ENCODE measurements at places on chromosomes 2 and 18.

GRCh38 chr2:88950010-88950409 is 258.5 kb downstream of the RPIA start:
- no peak for DNase-seq

- no peak for DNase-seq
Measured at GRCh38 chr2:197359859-197360258, 49.3 kb upstream of the ANKRD44 start.

- DNase-seq, result no peak
Measured at GRCh38 chr2:202479610-202480009, 103.5 kb downstream of the BMPR2 start.

DNA sequence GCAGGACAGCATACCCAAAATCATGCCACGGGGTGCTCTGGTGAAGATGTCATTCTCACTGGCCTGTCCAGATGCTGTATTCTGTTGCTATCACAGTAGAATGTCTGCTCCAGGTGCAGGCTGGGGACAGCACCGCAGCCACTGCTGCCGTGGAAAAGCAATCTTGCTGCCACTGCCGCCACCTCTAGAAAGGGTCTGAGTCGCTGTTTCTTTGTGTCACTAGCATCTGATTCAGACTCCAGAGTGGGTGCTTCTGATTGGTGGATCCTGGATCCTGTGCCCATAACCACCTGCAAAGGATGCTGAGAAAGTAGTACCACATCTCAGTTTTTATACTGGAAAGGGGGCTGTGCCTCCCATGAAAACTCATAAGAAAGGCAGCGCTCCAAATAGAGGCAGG is 45.3 kb upstream of the CTLA4 start:
- no peak for DNase-seq

- no peak for DNase-seq
Measured at GRCh38 chr2:21404827-21405625, 281.3 kb downstream of the TDRD15 start.

GRCh38 chr2:64369706-64370105 is 84.3 kb upstream of the LGALSL start:
- no peak for DNase-seq

DNA sequence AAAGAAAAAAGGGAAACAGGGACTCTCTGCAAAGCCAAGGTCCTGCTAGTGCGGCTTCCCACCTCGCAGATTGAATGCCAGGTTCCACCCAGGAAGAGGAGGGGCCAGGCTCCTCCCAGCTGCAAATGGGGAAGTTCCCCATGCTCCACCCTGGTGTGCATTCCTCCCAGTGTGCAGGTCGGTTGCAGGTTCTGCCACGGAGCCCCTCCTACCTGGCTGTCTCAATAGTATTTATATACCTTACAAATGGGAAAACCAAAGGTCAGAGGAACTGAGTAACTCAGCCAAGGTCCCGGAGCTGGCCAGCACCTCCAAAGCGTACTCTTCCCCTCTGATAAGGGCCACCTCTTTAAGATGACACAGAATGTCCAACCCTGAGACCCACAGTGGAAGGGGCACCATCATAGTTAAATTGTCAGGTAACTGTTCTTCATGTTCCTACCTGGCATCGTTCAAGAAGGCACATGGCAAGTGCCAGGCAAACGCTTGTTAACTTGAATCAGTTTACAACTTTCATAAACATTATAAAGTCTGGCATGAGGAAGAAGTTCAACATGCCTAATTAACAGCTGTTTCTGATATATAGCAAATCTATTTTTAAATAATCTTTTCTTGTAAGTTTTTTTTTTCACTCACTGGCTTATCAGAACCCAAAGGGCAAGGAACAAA is 35.5 kb downstream of the POU3F3 start:
- DNase-seq, result no peak

- no peak for DNase-seq
Measured at GRCh38 chr2:100924122-100924519, 78.0 kb upstream of the RPL31 start.

DNA sequence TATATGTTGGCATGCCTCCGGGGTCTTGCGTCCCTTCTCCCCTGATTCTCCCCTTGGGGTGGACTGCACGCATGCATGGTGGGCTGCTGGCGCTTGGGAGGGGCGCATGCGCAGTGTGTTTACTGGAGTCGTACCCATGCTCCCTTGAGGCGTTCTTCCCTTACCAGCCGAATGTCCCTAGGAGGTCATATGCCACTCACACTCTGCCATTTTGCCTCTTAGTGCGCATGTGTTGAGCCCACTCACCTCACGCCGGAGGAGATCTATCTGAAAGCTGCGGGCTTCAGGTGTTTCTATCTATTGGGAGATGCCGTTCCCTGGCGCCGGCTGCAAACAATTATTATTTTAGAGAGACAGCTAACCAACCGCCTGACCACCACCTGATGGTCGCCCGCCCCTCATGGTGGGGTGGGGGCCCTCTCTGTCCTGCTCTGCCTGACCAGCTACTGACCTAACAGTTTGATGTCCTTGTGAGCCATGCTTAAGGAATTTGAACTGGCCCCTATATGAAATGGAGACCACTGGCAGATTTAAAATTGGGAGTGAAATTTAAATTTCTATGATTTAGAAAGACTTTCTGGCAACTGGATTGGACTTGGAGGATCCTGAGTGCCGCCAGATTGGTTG is 179.6 kb downstream of the RNF144A start:
- DNase-seq, result no peak

DNA sequence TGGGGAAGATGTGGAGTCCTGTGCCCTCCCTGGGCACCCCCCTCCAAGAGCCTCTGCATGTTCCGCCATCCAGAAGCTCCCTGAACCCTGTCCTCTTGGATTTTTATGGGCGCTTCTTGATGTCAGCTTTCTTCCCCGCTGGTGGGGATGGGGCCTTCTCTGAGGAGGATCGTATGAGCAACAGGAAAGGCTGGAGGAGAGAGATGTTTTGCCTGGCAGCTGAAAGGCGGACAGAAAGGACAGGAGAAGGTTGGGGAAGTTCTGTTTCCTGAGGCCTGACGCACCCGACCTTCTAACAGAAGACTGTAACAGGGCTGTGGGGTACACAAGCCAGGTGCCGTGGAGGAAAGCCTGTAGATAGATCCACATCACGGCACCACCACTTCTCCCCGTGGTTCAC is 238.8 kb downstream of the LDLRAD4 start:
- no peak for DNase-seq

GRCh38 chr2:223886726-223887125 is 49.3 kb upstream of the AP1S3 start:
- DNase-seq, result no peak

- no peak for DNase-seq
Measured at GRCh38 chr2:207935121-207935990, 90.0 kb downstream of the PLEKHM3 start.

GRCh38 chr18:37207343-37207742 is 358.3 kb downstream of the CELF4 start:
- no peak for DNase-seq

GRCh38 chr2:109188898-109189297 is 59.9 kb downstream of the SH3RF3 start:
- no peak for DNase-seq

DNA sequence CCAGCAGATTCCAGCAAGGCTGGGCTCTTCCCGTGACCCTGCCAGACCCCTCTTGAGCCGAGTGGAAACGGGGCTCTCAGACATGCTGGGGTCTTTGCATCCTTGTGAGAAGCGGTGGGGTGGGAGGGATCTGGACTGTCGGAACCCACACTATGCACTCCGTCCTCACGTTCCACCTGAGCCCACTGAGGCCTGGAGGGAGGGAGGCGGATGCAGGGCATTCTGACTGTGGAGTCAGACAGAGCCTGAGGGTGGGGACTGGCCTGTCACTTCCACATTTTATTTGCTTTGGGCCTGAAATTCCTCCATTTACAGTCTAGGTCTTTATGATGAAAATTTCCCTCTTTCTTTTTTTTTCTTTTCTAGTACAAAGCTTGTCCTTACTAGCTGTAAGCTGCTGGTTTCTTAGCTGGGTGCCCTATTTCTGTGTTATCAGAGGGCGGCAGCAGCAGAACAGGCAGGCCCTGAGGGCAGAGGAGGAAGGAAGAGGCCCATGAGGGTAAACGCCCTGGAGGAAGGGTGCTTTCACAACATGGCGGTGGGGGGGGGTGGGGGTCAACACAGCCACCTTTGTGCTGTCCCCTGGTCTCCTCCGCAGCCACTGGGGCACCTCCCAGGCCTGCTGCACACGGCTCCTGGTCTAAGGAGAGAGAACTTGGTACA is 373.5 kb upstream of the MYT1L start:
- no peak for DNase-seq

GRCh38 chr2:115169814-115170213 is 727.4 kb downstream of the DPP10 start:
- DNase-seq, result no peak

DNA sequence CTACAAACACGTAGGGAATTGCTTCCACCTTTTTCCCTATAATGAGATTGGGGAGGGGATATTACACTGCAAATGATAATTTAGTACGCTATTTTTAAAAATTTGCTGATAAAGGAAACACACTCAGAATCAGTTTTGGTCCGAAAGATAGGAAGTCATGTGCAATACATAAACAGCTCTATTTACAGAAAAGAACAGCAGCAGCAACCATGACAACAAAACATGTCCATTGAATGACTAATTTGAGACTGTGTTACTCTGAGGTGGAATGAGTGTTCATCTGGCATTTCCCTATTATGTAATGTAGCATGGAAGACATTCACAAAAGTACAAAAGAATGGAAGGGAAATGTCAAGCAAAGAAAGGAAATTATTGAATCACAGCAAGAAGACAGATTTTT is 337.2 kb downstream of the NBAS start:
- no peak for DNase-seq

- DNase-seq, result no peak
Measured at GRCh38 chr2:124623560-124623959, 598.5 kb downstream of the CNTNAP5 start.

GRCh38 chr18:5253910-5254309 is 41.6 kb downstream of the ZBTB14 start:
- no peak for DNase-seq

DNA sequence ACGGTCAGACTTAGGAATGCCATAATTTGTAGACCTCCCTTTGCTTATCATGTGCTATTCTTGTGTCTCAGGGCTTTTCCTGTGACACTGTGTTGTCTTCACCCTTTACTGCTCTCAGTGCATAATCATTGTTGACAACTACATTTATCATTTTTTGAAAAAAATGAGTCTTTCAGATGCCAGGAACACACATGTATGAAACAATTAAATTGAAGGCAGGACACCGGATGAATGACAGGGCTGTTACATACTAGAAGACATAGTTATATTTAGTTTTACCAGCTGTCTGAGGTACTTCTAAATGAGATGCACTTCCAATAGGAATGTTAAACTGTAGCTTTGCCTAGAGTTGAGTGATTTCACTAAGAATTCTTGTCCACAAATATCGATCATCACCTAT is 243.5 kb downstream of the LRP1B start:
- no peak for DNase-seq

DNA sequence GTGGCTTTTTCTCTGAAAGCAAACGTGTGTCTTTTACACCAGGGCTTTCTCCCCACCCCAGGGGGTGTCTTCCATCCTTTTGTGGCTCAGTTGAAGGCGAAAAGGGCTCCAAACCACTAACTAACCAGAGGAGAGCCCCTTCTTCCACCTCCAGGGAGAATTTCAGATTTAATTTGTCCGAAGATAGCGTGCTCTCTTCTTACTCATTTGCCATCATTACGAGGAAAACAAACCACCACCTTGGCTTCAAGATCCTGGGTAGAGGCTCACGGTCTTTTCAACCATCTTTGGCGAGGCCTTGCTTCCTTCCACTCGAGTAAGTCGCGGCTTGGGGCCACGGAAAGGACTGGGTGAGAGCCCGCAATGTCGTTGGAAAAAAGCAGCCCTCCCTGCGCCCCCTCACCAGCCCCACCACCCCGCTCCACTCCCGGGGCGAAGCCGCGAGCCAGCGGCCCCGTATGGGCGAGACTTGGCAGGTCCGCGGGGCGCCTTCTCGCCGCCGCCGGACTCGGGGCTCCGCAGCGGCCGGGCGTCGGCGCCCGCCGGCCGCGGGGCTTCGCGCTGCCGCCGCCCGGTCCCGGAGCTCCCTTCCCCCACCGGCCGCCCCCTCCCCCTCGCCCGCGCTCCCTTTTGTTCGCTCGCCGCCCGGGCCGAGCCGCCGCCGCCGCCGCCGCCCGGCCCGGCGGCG is 1.7 kb upstream of the ZNF532 start:
- DNase-seq, result peak; percentile 60

DNA sequence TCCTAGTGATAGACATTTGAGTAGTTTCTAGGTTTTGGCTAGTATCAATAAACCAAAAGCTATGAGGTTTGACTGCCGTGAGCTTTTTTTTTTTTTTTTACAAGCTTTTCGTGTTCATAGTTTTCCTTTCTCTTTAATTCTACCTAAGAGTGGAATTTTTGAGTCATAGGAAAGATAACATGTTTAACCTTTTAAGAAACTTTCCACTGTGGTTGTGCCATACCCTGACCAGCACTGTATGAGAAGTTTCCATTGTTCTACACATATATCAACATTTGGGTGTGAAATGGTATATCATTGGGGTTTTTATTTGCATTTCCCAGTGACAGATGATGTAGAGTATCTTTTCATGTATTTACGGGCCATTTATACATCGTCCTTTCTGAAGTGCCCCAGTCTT is 31.7 kb downstream of the UBE2F start:
- DNase-seq, result no peak

DNA sequence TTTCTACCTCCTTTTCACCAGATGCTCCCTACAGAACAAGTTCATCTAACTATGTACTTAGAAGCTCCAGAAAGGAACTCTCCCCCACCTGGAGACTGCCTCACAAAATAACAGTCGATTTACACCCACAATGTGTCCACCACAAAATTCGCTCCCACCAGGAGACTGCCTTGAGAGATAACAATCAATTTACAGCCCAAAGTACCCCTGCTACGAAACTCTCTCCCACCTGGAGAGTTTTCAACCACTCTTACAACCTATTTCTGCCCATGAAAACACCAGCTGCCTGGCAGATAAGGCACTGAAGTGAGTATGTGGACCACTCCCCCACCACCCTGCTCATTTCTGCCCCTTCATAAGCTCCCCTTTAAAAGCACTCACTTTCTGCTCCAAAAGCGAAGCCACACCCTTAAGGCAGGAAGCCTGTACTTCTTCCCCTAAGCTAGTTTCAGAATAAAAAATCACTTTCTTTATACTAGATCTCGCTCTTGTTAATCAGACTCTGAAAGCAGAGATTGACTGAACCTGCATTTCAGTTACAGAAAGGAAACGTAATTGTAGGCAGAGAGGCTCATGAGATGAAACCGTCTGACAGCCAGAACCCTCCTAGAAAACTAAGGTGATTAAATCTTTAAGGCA is 94.4 kb upstream of the RBBP8 start:
- DNase-seq, result no peak

DNA sequence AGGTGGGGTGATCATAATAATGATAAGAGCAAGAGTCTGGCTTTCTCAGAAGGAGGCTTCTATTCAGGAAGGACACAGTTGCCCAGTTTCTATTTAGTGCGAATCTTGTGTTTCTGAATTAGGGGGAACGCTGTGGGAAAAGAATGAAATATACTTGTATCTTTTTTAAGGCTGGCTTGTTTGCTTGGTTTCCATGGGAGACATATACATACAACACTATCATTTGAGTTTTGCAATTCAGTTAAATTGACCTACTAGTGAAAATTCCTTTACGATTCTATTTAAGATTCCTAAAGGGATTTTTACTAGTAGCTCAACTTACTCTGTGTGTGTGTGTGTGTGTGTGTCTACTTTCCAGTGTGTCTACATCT is 24.7 kb upstream of the ANKRD62 start:
- no peak for DNase-seq

Measured in nucleus accumbens (tissue), 56 donors.